ENCODE measurements at places on chromosomes 1 and 21. TPM values are rescaled to one million over a fixed set of nuclear protein-coding genes. Genes with fewer than 3 reads are reported as not detected.

The RNU1-3 gene
- total RNA-seq = 1,003 TPM

The OR2T33 gene
- not detected for total RNA-seq

The BARHL2 gene
- not detected for total RNA-seq

The RGS8 gene
- not detected for total RNA-seq

The FCER1G gene
- 0.95 TPM for total RNA-seq

The AXDND1 gene
- 0.21 TPM for total RNA-seq

The INSRR gene
- total RNA-seq = not detected

The MROH7 gene
- total RNA-seq = not detected

The S100A9 gene
- total RNA-seq = not detected

The SERTAD4 gene
- not detected for total RNA-seq

The EVI5 gene
- 51.2 TPM for total RNA-seq

The ORC1 gene
- 43.7 TPM for total RNA-seq

The PLA2G5 gene
- not detected for total RNA-seq

The SERPINC1 gene
- total RNA-seq = 0.31 TPM

The AADACL4 gene
- not detected for total RNA-seq

The FAM78B gene
- 0.13 TPM for total RNA-seq

The ERICH3 gene
- not detected for total RNA-seq

The OR2M3 gene
- not detected for total RNA-seq

The CELF3 gene
- total RNA-seq = not detected

The CYP4A22 gene
- not detected for total RNA-seq

The CAPZB gene
- total RNA-seq = 292 TPM

The CLIC6 gene
- total RNA-seq = 0.52 TPM

The PEA15 gene
- total RNA-seq = 78.4 TPM

The BCAN gene
- total RNA-seq = not detected

The KCNJ9 gene
- not detected for total RNA-seq

The UBASH3A gene
- 27.4 TPM for total RNA-seq

The UMODL1 gene
- total RNA-seq = not detected

The SLC44A3 gene
- total RNA-seq = not detected

The ARHGAP29 gene
- total RNA-seq = not detected

The AK5 gene
- total RNA-seq = 0.57 TPM

The CCDC24 gene
- 2.9 TPM for total RNA-seq

The PTGFR gene
- not detected for total RNA-seq

The DPYD gene
- 6.6 TPM for total RNA-seq
